Retina (tissue), 1 donor: ENCODE measurements at places on chromosomes 3 and 15.

DNA sequence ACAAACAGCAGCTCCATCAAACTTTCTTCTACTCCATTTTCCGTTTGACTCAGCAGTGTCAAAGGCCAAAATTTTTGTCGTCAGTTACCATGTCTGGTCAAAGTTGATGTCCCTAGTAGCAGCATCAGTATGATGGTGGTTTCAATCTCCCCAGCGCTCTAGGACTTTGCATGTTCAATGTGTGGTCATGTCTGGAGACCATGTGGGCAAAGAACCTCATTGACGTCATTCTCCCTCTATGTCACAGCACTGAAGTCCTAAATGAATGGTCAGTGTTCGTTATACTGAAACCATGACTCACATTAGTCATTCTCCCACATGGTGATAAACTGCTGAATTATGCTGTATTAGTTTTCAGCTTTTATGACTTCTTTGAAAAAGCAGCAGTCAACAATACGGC is 23.2 kb downstream of the SHC4 start:
- no peak for DNase-seq

DNA sequence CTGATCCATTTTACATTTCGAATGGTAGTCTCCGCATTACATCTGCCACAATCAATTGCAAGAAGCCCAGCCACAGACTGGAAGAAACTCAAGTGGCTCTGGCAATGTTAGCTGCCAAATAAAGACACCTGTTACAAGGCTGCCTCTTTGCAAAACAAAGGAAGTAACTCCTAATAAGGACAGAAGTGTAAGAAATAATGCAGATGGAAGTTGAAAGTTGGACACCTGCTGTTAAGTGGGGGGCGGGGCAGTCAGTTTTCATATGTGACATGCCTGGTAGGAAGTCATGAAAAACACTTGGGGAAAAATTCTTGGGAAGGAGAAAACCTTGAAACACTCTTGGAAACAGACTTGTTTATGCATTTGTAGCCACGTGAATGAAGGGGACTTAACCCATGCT is 54.1 kb upstream of the ATP2C1 start:
- DNase-seq = no peak

DNA sequence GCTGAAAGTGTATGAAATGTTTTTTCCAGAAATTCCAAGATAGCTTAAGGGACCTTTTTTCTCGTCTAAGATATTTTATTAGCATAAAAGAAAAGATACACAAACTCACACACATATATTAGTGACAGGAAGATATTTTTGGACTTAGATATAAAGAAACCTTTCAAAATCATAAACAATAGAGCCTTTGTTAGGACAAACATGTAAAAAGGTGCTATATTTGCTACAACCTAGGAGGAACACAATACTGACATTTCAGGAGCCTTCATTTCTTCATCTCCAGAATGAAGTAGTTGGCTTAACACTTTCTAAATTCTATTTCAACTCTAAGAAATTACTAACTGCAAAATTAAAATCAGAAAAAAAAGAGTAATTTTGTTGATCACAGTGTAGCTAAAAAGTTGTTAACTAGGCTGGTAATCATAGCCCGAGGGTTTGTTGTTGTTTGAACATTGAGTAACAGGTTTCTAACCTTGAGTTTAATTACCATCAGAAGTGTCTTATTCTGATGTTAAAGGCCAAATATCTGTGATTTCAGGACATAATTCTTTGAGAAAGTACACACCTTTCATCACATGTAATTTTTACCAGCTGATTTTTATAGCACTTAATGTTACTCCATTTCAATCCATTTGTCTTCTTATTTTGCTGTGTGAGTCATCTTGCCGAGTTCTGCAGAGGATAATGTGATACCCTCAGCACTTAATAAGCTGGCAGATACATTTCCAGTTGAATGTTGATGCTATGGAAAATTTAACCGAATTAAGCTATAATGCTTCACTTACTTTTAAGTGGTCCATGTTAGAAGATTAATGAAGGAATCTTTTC is 97.3 kb downstream of the MBNL1 start:
- no peak for DNase-seq

DNA sequence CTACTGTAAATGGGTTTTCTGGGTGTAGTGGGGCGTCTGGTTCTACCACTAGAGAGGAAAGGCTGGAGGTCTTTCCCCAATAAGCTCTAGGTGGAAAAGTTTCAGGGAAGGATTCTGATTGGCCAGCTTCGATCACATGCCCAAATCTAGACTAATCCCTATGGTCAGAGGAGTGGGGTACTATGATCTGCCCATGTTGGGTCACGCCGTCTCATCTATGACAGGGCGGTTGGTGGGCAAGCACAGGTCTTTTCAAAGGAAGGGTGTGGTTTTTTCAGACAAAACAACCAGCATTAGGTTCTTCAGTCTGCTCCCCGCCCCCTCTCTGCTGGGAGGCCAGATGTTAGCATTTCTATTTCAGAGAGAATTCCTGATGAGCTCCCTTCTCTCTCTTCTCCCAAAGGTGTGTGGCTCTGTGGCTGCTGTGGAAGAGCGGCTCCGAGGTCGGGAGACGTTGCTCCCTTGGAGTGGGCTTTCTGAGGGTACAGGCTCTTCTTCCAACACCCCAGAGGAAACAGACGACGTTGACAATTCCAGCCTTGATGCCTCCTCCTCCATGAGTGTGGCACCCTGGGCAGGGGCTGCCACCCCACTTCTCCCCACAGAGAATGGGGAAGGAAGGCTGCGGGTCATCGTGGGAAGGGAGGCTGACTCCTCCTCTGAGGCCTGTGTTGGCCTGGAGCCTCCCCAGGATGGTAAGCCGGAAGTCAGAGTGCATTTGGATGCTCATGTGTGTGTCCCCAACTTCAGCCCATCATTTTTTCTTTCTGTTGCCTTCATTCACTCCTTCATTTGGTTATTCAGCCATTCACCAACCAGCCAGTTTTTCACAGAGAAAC is 9.7 kb upstream of the TATDN2 start:
- DNase-seq = no peak

- DNase-seq = no peak
Observed at GRCh38 chr3:172675441-172676193, 35.2 kb downstream of the NCEH1 start.

DNA sequence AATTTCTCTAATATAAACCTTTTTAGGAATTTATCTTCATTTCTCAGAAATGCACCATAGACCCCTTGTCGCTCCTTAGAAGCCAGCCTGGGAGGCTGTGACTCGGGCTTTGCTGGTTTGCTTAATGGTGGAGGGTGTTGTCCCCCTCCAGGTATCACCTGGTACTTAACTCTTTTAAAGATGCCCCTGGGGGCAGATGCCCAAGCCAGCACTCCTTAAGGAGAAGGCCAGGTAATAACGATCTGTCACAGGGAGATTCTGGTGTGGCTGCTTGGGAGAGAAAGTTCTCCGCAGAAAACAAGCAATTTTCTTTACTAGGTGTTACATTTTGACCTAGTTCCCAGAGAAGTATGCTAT is 22.3 kb downstream of the EHD4 start:
- DNase-seq = no peak

DNA sequence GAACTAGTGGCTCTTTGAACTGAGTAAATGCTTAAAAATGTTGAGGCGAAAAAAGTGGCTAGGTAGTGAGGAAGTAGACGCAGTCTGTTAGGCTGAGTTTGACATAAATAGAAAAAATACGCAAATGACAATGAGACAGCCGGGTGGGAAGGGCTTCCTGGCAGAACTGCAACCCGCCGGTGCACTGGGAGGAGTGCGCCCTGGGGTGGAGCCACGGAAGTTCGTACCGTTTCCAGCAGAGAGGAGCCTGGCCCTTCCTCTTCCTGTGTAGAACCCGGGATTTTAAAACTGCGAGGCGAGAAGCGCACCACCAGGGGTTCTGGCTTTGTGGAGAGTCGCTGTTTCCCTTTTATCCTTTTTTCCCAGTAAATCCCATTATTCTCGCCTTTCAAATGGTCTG is 602.6 kb downstream of the PYDC2 start:
- DNase-seq = peak; percentile 6

GRCh38 chr3:183698756-183699155 is 1.2 kb downstream of the YEATS2 start:
- peak; percentile 40 for DNase-seq

DNA sequence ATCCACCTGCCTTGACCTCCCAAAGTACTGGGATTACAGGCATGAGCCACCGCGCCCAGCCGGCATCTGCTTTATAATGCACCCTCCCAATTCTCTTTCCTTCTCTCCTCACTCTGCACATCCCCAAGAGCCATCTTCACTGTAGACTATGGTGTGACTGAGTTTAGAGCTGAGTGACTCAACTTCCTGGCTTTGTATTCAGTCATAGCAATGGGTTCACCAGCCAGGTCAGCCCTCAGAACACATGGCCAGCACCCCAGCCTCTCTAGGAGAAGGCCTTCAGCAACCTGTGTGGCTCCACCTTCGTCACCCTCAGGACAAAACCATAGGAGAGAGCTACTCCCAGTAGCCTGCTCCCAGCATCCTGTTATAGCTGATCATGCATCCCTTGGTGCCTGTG is 33.0 kb downstream of the ARID3B start:
- DNase-seq = no peak

GRCh38 chr3:61371123-61371522 is 119.9 kb upstream of the FHIT start:
- peak; percentile 47 for DNase-seq

GRCh38 chr3:131388490-131388799 is 6.9 kb downstream of the NUDT16 start:
- no peak for DNase-seq

DNA sequence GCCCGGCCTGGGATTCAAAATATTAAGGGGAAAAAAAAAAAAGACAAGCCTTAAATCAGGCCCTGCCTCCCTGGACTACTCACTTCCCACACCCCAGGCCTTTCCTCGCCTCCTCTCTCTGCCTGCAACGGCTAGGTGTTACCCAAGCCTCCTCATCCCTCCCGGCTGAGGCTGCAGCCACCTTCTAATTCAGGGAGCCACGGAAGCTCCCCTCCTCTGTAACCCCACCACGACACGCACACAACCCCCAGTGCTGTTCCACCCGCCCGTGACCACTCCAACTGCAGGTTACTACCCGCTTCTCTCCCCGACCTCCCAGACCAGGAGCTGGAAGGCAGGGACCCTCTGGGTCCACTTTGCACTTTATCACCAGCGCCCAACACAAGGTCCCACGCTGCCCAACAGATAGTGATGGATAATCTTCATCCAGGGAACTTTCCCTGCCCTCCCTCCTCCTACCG is 936 bp downstream of the KIF7 start:
- DNase-seq = no peak

- no peak for DNase-seq
Observed at GRCh38 chr3:3133500-3133899, 6.8 kb downstream of the TRNT1 start.

GRCh38 chr3:65314269-65314668 is 626.5 kb upstream of the ADAMTS9 start:
- no peak for DNase-seq

GRCh38 chr3:143885780-143886427 is 37.6 kb upstream of the SLC9A9 start:
- peak; percentile 41 for DNase-seq

DNA sequence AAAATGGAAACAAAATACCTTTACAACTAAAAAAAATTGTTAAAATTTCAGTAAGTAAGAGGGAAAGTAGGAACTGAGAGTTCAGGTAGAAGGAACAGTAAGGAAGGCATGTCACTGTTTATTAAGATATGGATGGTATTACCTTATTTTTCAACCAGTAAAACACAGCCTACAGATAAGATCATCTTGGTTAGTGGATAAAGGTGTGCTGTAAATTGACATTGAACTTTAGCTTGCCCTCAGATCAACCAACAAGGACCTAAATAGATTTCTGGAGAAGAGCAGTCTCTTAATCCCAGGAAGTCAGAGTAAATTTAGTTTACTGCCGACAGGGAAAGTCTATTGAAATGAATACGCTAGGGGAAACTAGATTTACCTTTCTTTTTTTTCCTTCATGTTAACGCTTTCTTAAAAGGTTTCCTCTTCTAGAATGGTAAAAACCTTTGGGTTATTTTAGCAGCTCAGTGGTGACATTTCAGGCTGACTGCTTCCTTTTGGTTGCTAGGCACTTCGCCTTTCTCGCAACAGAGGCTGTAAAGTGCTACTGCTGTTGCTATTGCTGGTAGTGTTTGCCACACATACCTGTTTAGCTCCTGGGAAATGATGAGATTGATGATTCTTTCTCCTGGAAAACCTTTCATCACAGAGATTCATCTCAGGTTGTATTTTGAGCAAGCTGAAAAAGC is 12.9 kb downstream of the DZIP3 start:
- peak; percentile 45 for DNase-seq

- DNase-seq = no peak
Observed at GRCh38 chr3:149180057-149180573, 41.5 kb downstream of the CP start.

DNA sequence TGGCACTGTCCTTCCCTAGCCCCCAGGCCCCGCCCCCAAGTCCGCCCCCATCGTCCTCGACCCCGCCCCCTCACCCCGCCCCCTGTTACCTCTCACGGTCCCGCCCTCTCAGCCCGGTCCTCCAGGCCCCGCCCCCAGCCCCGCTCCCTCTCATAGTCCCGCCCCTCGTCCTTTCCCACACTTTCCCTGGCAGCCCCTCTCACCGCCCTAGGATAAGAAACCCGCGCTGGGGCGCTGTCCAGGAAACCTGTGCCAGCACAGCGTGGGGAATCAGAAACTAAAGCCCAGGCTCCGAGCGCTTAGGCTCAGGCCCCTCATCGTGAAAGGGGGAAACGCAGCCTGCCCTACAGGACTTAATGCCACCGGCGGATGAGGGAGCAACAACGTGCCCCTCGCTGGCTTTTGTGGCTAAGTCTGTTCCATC is 20.9 kb downstream of the TRPM1 start:
- DNase-seq = no peak

GRCh38 chr3:72694398-72694797 is 153.8 kb downstream of the SHQ1 start:
- no peak for DNase-seq

DNA sequence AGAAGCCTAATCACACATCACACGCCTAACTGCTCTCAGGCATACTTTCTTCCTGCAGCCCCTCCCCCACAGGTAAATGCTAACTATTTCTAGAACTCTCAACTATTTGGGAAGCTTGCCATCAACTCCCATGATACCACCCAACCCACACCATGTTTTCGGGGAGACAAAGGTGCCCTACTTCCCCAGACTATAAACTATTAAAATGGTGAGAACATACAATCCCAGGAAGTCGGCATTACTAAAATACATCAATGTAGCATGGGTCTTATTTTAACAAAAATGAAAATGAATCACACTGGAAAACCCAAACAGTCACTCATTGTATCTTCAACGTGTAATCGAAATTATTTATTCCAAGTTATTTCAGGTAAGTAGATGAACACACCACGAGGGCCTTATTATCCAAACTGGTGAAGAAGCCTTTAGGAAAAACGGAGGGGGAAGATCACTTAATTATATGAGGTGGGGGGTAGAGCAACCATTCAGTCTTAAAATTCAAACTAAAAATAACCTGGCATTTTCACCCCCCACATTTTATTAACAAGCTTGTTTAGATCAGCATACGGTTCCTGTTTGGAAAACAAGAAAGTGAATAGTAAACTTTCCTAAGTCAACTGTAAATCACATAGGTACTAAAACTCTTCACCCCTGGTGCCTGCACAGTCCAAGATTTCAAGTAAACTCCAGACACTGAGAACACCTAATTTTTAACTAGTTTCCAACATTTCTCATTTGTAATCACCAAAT is 1.9 kb downstream of the TBL1XR1 start:
- peak; percentile 22 for DNase-seq

- DNase-seq = no peak
Observed at GRCh38 chr15:51580982-51581381, 41.6 kb downstream of the DMXL2 start.

GRCh38 chr3:195197765-195198425 is 73.1 kb downstream of the XXYLT1 start:
- no peak for DNase-seq
